ENCODE measurements at places on chromosomes 5 and 9.

DNA sequence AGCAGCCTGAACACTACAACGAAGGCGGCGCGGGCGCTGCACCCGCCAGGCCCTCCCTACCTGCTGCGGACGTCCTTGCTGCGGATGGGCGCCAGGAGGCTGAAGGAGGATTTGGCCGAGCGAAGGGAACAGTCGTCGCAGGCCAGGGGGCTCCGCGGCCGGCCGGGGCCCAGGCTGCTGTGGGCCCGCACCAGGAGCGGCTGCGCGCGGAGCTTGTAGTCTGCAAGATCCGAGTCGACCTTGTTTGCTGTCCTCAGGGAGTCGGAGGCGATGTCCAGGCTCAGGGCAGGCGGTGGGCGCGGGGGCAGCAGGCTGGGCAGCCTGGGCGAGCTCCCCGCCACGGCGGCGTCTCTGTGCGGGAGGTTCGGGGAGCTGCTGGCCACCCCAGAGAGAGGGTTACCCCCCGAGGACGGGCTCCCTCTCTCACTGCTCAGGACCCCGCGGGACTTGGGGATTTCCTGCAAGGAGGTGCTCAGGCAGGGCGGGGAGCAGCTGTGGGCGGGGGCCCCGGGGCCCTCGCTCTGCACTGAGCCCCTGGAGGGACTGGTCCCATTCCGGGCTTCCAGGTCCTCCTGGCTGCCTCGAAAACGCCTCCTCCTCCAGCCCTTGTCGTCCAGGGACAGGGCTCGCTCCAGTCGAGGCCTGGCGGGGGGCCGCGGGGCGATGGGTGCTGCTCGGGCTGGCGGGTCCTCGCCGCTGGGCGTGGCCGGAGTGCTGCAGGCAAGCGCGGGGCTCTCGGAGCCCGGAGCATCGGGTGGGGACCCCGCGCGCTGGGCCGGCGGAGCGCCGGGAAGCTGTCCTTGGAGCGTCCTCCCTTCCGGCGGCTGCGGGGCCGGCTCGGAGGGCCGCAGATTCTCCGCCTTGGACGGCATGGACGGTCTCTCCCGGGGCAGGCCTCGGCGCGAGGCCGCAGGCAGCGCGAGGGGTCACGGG, 831 bp downstream of the INPP5E start:
- DNase-seq, result peak; percentile 48

DNA sequence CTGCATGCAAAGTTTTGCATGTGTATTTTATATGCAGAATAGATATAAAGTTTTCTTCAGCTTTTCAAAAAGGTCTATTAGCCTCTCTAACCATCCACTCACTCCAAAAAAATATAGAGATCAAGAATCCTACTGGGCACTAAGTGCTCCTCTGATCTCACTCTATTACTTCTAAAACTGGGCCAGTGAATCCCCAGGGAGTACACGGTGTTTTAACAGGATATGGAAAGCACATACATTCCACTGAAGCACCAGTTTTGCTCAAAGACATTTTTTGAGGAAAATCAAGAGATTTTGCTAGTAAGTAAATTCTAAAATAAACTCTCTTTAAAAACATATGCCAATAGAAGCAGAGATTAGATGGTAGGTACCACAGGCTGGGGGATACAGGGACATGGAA, 95.2 kb downstream of the DEPDC1B start:
- DNase-seq, result no peak

- no peak for DNase-seq
Measured at GRCh38 chr5:142982821-142983200, 212.6 kb downstream of the ARHGAP26 start.

DNA sequence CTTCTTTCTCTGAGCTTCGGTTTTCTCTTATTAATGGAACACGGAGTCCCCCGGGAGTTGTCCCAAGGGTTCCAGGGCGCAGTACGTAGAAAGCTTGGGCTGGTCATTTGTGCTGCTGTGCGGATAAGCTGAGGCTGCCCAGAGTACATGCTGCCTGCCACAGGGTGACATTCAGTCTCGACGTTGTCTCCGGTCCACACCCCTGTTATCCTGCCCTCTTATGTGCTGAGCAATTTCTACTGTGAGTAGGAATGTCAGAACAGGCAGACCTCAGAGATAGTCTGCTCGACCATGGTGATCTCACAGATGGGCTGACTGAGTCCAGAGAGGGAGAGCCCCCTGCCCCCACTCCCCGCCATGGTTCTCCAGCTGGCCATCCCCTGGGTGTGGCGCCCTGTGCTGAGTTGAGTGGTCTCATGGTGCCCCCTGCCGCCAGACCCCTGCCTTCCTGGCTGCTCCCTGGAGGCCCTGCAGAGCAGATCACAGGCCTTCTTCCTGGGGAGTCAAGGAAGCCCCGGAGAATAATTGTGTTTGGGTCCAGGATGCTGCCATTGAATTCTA, 124.0 kb downstream of the RGS3 start:
- DNase-seq, result no peak

GRCh38 chr9:114994768-114995167, 64.4 kb upstream of the TNFSF8 start:
- DNase-seq, result no peak

DNA sequence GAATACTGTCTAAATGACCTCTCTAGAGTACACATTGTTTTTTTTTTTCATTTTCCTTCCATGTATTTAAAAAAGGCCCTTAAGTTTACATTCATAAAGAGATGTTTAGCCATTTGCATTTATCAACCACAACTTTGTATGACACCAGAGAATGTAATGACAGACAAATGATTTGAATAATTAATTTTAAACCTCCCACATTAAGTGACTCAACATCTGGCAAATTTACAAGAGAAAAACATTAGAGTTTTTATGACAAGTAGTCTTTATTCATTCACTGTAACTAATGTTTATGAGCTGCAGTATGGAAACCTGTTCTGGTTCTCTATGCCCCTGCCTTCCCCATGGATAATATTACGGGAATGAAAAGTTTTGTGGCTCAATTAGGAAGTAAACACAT, 1093.8 kb upstream of the CDH9 start:
- no peak for DNase-seq

- no peak for DNase-seq
Measured at GRCh38 chr9:129280623-129281271, 102.7 kb upstream of the IER5L start.

- DNase-seq, result no peak
Measured at GRCh38 chr5:140292212-140293036, 10.5 kb downstream of the PFDN1 start.

DNA sequence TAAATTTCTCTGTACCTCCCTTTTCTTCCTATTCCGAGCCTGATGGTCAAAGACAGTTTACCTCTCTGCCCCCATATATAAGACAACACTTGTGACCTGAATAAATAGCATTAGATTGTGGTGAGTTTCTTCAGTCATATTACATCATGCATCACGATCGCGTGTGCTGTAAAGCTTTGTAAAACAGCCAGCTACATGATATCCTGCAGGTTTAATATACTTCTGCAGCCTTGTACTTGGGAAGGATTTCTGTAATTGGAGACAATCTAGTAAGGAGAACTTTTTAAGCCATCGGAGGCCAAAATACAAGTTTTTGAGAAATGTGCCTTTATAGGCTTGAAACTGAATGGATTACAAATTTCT, 711.8 kb upstream of the WWC1 start:
- DNase-seq, result no peak

DNA sequence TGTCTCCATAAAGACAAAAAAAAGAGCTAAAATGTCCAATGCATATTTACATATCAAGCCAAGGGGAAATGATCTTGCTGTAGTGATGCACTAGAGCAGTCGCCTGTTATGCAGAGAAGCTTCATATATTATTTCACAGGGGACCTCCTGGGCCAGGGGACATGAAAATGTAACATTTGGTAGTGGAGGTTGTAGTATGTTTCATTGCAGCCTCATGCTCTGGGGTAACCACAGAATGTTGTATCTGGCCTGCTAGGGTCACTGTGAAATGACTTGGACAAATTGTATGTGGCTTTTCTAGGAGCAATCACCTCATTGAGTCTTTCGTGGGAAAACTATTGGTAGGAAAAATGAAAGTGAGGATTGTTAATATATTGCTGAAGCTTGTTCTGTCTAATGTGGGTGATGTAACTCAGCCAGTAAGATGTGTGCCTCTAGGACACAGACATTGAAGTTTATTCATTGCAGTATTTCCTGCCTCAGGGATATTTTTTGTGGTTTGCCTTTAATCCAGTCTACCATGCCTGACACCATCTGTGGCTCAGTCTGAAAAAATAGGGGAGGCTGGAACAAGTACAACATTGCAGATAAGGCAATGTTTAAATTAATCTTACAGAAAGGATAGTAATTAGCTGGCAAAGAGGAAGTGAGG, 430.8 kb upstream of the TNC start:
- DNase-seq, result no peak

GRCh38 chr5:154442801-154443200, 3.0 kb upstream of the SAP30L start:
- no peak for DNase-seq

- DNase-seq, result peak; percentile 14
Measured at GRCh38 chr5:143229896-143230675, 173.4 kb downstream of the NR3C1 start.

GRCh38 chr5:127602481-127602880, 46.4 kb upstream of the CTXN3 start:
- no peak for DNase-seq

- no peak for DNase-seq
Measured at GRCh38 chr5:146474065-146474464, 26.9 kb downstream of the TCERG1 start.

DNA sequence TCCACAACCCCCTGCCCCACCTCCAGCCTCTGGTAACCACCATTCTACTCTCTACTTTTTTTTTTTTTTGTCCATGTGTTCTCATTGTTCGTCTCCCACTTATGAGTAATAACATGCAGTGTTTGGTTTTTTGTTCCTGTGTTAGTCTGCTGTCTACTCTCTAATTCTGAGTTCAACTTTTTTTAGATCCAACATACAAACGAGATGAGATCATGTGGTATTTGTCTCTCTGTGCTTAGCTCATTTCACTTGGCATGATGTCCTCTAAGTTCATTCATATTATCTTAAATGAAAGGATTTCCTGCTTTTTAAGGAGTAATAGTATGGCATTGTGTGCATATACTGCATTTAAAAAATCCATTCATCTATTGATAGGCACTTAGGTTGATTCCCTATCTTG, 130.9 kb downstream of the NMUR2 start:
- DNase-seq, result no peak

DNA sequence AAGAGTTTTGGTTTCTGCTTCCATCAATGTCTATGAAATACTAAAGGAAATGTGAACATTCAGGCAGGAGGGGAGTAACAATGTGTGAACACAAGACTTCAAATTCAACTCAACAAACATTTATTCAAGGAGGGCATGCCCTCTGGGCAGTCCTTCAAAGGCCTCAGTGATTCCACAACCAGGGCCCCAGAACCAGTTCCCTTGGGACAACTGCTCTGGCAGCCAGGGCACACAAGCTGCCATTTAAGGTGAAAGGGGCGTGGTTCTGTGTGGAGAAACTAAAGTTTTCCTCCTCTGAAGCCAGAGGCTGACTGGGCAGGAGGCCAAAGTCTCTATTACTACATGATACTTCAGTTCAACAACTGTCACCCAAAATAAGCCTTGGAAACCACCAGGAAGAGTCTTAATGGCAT, 3.2 kb downstream of the RBM18 start:
- DNase-seq, result no peak

GRCh38 chr9:133955821-133956411, 36.2 kb downstream of the VAV2 start:
- DNase-seq, result no peak

GRCh38 chr5:81728301-81728700, 22.6 kb downstream of the SSBP2 start:
- DNase-seq, result no peak

DNA sequence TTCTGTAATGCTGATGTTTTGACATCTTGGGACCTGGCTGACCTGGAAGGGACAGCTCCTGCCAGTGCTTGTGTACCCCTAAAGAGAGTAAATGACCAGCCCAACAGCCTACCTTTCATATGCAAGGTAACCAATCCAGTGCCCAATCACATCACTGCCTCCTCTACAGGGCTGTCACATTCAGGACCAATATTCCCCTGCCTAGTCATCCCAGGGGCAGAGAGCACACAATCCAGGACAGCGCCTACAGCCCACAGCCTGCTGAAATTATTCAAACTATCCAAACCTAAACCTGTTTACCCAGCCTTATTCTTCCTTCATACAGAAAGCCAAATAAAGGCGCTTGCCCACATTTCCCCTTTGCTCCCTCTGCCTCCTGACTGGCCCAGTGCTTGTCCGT, 284.1 kb downstream of the CTNND2 start:
- DNase-seq, result no peak

DNA sequence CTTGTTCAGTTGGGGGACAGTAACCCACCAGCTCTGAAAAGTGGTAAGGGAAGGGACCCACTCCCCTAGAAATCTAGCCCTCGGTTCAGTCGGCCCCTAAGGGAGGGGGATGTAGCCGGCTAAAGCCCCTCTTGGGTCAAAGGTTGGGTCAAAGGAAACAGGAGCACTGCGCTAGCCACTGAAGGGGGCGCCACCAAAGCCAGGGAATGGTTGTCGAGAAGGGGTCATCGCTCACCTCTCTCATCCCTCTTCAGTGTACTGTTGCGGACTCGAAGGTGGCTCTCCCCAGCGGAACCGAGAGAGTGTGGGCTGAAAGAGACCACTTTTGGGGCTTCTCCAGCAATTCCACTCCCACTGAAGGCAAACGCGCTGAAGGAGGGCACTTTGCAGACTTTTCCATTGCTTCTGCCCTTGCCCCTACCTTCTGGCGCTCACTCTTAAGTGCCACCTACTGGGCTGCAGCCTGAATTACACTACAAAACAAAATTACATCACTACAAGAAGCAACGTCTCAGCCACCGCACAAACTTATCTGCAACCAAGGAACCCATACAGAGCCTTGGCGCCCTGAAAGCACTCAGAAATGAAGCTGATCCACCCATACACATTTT, 396.9 kb downstream of the PDE4D start:
- DNase-seq, result no peak

GRCh38 chr9:103037508-103038477, 42.7 kb downstream of the CYLC2 start:
- DNase-seq, result no peak

- DNase-seq, result peak; percentile 42
Measured at GRCh38 chr5:157180374-157181264, at the start of gene ITK. Gene ITK, plus strand, starts transcription at chr5:157180840. Its CDS starts 138 bp downstream, at chr5:157180978.

DNA sequence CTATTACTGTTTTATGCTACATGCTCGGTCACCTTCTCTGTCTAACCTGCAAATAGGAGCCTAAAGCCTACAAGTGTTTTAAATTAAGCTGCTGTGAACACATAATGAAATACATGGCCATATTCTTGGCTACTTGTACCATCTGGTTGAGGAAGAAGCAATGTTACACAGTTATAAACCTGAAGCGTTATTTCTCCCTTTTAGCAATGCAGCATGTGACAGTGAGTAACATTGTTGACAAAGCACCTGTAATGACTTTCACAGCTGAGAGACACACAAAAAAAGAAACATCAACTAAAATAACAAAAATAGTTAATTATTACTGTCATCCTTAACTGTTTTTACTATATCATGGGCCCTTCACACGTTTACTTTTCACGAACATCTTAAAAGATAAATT, 146.9 kb downstream of the RORB start:
- no peak for DNase-seq

- DNase-seq, result no peak
Measured at GRCh38 chr5:169762338-169763095, 125.4 kb downstream of the DOCK2 start.

DNA sequence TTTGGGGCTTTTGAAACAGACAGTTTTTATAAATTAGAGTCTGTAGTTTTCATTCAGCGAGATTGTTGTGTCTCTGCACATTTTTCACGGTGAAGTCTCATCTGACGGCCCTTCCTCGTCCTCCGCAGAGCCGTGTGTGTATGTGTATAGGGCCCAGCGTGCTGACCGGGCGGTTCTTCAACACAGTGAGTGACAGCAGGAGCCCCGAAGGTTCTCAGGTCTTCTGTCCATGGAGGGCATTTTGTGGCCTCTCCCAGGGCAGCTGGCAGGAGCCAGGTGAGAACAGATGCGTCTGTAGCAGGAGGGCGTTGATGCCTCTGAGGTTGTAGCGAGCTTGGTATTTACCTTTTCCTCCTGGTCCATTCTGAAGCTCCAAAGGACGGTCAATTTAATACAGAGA, 116.0 kb upstream of the LPCAT1 start:
- DNase-seq, result no peak

Data from T-helper 22 cell (primary cell).